Skin of body (tissue), 3 donors: ENCODE measurements at places on chromosomes 4 and X. TPM values are rescaled to one million over a fixed set of nuclear protein-coding genes. Genes with fewer than 3 reads are reported as not detected.
A peak's percentile ranks its signal among the peaks of the same experiment; 100 is the strongest.

Gene SETD7
- 47.2 TPM for total RNA-seq

Gene NAP1L3
- 8.5 TPM for total RNA-seq

Gene VCX3B
- total RNA-seq: not detected

Gene UCP1
- 1.7 TPM for total RNA-seq

DNA sequence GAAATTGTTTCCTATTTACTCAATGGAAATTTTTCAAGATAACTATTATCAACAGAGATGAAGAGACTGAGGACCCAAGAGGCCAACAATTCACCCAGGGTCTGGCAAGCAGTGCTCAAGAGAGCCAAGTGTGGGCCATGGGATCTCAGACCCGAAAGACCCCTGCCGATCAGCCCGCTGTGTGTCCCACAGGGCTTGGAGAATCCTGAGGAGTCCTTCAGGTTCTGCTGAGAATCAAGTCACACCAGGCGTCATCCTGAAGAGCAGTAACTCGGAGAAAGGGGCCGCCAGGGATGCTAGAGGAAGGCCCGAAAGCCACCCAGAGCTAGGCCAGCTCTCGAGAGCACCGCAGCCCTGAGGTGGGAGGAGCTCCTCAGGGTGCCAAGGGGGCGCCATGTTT is 48.7 kb downstream of the FGFRL1 start:
- DNase-seq: no peak

GRCh38 chrX:15349046-15349445 is 13.7 kb upstream of the PIGA start:
- DNase-seq: peak; percentile 54

Gene BEX1
- total RNA-seq: 0.30 TPM
